ENCODE measurements at places on chromosomes 13 and 19.

- no peak for DNase-seq
Measured at GRCh38 chr13:65159803-65160202, 2070.3 kb downstream of the PCDH9 start.

DNA sequence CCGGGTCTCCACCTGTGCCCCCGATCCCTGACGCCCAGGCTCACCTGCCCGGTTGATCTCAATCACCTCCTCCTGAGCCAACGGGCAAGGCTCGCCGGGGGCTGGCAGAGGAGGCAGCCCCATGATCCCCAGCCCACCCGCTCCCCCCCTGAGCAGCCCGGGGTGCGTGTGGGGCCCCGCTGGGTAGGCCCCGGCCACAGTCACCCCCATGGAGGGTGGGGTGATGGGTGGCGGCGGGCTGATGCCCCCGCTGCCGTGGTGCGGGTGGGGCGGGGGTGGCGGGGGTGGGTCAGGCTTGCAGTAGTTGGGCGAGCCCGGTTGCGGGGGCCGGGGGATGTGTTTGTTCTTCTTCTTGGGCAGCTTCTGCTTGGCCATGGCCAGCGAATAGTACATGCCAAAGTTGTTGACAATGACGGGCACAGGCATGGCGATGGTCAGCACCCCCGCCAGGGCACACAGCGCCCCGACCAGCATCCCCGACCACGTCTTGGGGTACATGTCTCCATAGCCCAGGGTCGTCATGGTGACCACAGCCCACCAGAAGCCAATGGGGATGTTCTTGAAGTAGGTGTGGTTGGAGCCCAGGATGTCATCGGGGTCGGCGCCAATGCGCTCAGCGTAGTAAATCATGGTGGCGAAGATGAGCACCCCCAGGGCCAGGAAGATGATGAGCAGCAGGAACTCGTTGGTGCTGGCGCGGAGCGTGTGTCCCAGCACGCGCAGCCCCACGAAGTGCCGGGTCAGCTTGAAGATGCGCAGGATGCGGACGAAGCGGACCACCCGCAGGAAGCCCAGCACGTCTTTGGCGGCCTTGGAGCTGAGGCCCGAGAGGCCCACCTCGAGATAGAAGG lies 6.0 kb downstream of the KCNC3 start:
- no peak for DNase-seq

- DNase-seq = no peak
Measured at GRCh38 chr19:51274049-51274770, 23.3 kb downstream of the SIGLECL1 start.

DNA sequence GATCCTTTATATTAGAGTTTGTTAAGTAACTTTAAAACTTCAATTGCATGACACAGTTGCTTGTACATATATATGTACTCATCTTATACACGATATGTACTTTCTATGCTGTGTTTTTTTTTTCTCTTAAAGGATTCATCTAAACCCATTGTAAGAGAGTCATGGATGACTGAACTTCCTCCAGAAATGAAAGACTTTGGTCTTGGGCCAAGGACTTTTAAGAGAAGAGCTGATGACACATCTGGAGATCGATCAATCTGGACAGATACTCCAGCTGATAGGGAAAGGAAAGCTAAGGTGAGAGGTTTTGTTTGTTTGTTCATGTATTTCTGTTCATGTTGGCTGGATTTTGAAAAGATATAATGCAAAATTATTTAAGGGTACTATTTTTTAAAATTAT lies 26.0 kb downstream of the GPALPP1 start:
- DNase-seq = no peak

GRCh38 chr13:35231426-35231825 lies 245.1 kb downstream of the MAB21L1 start:
- DNase-seq = no peak

GRCh38 chr13:98365302-98365701 lies 188.2 kb upstream of the RNF113B start:
- DNase-seq = no peak

DNA sequence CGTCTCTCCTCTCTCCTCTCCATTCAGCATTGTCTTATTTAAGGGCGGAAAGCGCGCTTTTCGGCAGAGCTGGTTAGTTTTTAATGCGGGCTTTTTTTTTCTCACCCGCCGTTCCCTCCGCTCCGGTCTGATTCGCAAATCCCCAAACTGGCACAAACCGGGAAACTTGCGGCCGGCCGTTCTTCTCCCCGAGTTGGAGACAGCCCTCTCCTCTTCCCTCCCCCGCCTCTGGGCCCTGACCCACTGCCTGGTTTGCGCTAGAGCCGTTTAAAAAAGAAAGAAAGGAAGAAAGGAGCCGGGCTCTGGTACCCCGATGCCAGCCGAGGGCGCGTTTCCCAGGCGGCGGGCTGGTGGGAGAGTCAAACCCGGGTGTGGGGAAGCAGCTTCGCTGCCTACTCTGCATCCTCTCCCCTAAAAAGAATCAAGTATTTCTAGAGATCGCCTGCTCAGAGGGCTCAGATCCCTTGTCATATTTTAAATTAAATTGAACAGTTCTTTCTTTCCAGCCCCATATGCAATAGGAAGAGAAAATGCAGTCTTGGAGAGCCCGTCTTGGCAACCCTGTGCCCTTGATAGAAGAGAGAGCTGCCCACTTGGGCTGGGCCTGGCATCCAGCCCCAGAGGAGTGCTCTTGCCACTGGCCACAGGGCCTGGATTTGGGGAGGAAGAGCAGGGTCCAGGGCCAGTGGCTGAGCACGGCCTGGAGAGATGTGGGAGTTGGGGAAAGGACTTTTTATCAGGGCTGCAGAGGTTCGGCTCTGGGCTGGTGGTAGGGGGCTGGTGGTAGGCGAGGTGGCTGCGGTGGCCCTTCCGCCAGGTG lies 19.0 kb downstream of the NFIX start:
- no peak for DNase-seq

DNA sequence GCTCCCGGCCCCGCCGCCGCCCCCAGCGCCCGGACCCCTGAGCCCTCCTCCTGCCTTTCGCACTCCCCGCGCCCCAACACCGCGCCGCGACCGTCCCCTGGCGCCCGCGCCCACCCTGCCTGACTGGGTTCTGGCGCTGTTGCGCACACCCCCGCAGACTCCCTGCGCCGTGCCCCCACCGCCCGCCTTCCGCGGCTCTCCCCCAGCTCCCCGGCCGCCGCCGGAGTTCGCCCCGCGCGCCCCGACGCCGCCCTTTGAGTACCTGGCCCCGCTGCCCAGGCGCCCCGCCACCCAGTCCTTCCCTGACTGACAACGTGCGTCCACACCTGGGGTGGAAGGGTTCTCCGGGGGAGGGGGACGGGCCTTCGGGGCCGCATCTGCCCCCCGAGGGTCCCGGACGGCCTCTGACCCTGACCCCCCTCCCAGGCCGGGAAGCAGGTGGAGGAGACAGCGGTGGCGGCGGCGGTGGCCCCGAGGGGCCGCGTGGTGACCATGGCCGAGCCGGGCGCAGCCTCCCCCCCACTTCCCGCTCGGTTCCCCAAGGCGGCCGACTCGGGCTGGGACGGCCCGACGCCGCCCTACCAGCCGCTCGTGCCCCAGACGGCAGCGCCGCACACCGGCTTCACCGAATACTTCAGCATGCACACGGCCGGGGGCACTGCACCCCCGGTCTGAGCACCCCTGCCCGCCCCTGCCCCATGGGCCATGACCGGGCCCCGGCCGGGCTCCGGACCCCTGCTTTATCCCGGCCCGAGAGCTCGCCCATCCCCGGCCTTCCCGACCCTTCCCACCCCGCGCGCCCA lies 1.4 kb upstream of the MEGF8 start:
- DNase-seq = no peak

DNA sequence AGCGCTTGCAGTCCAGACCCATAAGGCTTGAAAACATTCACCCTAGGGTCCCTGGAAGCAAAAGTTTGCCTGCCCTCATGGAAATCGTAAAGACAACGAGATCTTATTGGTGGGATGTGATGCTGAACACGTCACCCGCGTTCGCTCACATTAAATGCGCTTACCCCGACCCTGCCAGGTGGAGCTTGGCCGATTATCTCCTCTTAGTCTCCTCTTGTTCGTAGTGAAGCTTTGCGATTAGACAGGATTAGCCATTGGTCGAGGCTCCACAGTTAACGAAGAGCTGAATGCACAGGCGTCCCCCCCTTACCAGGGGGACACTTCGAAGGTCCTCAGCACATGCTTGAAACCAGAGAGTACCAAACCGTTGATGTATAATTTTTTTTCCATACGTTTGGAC lies 16.0 kb upstream of the KDM4B start:
- no peak for DNase-seq

- no peak for DNase-seq
Measured at GRCh38 chr13:108643646-108644353, 14.4 kb downstream of the MYO16 start.

DNA sequence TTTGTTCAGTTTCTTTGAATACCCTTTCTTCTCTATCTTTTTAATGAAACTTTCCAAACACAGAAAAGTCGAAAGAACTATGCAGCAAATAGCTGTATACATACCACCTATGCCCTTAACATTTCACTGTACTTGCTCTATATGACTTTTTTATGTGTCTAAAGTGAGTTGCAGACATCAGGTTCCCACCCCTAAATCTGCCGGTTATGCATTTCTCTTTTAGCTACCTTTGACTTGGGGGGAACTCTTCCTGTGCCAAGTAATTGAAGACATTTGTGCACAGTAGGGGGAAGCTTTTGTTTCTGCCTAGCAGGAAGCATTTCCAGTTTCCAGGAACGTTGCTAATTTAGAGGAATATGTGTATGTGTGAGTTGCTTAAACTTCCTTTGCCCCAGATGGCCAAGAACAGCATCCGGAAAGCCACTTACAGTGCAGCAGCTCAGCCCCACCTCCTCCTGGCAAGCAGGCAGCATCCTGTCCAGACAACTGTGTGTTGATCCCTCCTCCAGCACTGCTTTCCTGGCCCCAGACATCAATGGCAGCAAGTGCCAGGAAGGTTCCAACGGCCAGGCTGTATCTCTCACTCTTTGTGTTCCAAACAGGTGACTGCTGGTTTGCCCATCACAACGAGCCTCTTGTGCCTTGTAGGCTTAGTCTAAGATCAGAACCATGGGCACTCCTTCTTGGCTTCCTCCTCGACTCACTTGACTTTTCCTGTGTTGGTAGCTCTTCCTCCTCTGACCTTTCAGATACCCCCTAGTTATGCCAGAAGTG lies 14.7 kb upstream of the GRAMD1A start:
- DNase-seq = no peak

- DNase-seq = no peak
Measured at GRCh38 chr19:38700350-38700901, 43.8 kb downstream of the CAPN12 start.

- DNase-seq = no peak
Measured at GRCh38 chr13:28035146-28035782, 46.8 kb upstream of the URAD start.

GRCh38 chr19:35331551-35332214 lies 2.7 kb downstream of the CD22 start:
- DNase-seq = no peak

- DNase-seq = no peak
Measured at GRCh38 chr19:50693064-50693975, 26.3 kb downstream of the SHANK1 start.

DNA sequence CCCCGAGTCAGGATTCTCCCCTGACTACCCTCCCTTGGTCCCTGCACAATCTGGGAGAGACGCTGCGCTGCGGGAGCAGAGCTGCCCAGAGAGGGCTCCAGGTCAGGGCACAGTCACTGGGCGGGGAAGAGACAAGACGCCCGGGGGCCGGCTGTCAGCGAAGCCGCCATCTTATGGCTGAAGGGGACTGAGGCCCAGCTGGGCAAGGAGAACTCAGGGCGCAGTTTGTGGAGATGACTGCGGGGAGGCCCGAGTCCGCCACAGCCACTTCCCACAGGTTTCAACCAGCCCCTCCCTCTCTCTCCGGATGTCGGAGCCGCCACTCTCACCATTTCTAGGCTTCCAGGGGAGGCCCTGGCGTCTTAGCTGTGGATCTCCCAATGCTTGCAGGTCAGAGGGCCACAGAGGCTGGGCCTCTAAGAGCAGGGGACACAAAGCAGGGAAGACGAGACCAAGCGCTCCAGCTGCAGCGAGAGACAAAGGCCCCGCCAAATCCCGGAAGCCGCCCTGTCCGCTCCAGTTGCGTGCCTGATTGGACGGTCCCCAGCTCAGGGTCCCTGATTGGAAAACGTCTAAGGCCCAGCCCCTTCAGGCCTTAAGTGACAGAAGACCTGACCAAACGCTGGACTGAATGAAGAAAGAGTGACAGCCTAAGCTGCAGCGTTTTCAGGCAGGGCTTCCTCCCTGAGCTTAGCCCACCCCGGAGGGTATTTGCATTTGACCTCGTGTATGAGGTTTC lies at the start of gene ZNF724:
TSS of gene ZNF724 (minus strand) at position 484 of the 739 bp plus-strand sequence. CDS start at position 332, 152 bp downstream.
- peak; percentile 94 for DNase-seq

GRCh38 chr19:38170334-38170733 lies 53.7 kb downstream of the DPF1 start:
- no peak for DNase-seq

GRCh38 chr13:50241479-50241878 lies 226.2 kb downstream of the KCNRG start:
- no peak for DNase-seq

GRCh38 chr13:97834250-97834649 lies 119.2 kb upstream of the IPO5 start:
- no peak for DNase-seq

- DNase-seq = no peak
Measured at GRCh38 chr19:524062-524674, 7.4 kb upstream of the CDC34 start.

DNA sequence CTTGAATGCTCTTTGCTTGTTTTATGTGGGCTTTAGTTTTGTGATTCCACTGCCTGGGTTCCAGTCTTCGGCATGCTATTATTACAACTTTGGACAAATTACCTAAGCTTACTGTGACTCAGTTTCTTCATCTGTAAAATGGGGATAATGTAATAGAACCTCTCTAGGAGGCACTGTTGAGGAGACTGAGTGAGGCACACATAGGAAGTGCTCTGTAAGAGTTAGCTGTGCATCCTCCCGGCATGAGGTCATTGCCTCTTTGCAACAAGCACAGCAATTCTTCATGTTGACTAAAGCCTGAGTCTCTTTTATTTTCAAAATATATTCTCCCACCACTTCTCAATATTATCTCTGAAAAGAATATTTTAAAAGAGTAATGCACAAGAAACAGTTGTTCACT lies 227.4 kb downstream of the DLEU7 start:
- DNase-seq = no peak

DNA sequence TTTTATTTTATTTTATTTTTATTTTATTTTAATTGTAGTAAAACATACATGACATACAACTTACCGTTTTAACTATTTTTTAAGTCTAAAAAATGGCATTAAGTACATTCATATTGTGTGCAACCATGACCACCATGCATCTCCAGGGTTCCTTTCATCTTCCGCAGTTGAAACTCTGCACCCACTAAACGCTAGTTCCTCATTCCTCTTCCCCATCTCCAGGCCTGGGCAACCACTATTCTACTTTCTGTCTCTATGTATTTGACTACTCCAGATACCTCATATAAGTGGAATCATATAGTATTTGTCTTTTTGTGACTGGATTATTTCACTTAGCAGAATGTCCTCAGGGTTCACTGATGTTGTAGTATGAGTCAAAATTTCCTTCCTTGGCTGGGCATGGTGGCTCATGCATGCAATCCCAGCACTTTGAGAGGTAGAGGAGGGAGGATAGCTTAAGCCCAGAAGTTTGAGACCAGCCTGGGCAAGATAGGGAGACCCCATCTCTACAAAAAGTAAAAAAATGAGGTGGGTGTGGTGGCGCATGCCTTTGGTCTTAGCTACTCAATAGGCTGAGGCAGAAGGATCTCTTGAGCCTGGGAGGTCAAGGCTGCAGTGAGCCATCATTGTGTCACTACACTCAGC lies 55.7 kb upstream of the ZNF507 start:
- DNase-seq = no peak

- no peak for DNase-seq
Measured at GRCh38 chr19:40356681-40357595, 8.4 kb downstream of the PLD3 start.

Measured in hippocampal formation (tissue), 2 donors.